ENCODE measurements at places on chromosomes 12 and 14.

GRCh38 chr12:96177013-96177412 lies 17.2 kb upstream of the ELK3 start:
- DNase-seq, result no peak

GRCh38 chr12:111937429-111937828 lies 75.5 kb downstream of the TMEM116 start:
- DNase-seq, result no peak

GRCh38 chr14:24850072-24850471 lies 199.9 kb downstream of the STXBP6 start:
- no peak for DNase-seq

DNA sequence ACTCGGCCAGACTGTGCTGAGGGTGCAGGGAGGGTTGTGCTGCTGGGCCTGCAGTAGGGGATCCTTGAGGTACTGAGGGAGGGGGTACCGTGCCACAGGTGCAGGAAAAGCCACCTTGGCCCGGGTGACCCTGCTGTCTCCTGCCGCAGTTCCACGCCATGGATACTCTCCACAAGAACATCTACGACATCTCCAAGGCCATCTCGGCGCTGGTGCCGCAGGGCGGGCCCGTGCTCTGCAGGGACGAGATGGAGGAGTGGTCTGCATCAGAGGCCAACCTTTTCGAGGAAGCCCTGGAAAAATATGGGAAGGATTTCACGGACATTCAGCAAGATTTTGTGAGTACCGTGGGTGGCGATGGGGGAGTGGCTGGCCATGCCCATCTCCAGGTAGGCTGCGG lies 14.0 kb upstream of the CRIP2 start:
- DNase-seq, result no peak

GRCh38 chr12:74285773-74286172 lies 251.9 kb upstream of the ATXN7L3B start:
- DNase-seq, result no peak

DNA sequence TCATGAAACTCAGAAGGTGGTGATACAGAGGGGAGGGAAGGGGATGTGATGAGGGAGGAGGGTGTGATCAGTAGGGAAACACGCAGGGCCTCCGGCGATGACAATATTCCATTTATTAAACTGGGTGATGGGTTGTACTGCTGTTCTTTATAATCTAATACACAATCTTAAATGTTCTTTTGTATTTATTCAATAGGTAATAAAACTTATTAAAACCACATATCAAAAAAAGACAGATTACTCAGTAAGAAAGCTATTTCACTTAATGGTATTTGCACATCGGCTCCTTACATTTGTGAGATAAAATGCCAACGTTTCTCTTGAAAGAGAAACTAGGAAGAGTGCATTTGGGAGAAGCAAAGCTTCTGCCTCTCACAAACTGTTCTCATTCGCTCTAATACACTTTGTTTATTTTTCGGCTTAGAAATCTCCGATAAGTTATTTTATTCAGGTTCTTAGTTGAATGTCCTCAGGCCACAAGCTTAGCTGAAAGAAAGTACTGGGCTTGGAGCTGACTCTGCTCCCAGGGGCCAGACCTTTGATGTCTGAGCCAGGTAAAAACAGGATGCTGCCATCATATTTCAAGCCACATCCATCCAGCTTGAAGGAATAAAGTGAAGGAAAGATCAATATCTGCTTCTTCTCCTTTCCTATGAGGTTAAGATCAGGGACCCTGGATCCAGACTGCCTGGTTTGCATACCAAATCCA lies 17.5 kb downstream of the STON2 start:
- DNase-seq, result no peak

GRCh38 chr12:91361864-91362263 lies 179.2 kb upstream of the DCN start:
- DNase-seq, result peak; percentile 14

- no peak for DNase-seq
Observed at GRCh38 chr14:101062601-101063000, 159.1 kb upstream of the RTL1 start.
